ENCODE measurements at places on chromosomes 6 and 20.

GRCh38 chr20:18056174-18057100 lies 1.3 kb downstream of the OVOL2 start:
- no peak for DNase-seq

GRCh38 chr6:14707276-14707675 lies 538.6 kb upstream of the JARID2 start:
- DNase-seq = peak; percentile 58

- peak; percentile 85 for DNase-seq
Measured at GRCh38 chr6:38973178-38974057, 75.2 kb upstream of the GLP1R start.

GRCh38 chr6:115131709-115132490 lies 789.1 kb upstream of the HS3ST5 start:
- no peak for DNase-seq

DNA sequence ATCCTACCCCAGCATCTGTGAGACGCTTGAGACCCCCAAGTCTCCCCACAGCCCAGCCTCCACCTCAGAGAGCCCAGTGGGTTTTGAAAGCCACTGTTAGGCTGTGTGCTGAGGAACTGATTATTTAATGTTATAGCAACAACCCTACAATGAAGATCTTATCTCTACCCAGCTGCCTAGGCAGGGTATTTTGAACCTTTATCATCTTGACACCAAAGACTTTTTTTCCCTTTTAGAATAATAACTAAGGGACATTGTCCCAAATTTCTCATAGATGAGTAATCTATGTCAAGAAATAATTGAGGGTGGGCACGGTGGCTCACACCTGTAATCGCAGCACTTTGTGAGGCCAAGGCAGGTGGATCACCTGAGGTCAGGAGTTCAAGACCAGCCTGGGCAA lies 26.2 kb downstream of the HM13 start:
- no peak for DNase-seq

DNA sequence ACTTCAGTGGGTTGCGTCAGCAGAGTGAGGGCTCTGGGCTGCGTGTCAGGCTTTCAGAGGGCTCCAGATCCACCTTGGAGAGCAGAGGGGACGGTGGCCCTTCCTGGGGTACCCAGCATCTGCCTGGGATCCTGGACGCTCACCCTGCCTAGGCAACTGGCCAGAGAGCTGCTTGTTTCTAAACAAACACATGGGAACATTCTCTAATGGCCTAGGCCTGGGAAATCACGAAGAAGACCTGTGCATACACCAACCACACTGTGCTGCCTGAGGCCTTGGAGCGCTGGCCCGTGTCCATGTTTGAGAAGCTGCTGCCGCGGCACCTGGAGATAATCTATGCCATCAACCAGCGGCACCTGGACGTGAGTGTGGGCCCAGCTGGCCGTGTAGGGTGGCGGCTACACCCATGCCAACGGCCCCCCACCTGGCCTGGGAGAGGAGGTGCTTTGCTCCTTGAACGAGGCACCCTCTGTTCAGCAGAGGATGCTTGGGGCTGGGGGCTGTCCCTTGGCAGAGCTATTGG lies 32.2 kb downstream of the PYGB start:
- DNase-seq = no peak

DNA sequence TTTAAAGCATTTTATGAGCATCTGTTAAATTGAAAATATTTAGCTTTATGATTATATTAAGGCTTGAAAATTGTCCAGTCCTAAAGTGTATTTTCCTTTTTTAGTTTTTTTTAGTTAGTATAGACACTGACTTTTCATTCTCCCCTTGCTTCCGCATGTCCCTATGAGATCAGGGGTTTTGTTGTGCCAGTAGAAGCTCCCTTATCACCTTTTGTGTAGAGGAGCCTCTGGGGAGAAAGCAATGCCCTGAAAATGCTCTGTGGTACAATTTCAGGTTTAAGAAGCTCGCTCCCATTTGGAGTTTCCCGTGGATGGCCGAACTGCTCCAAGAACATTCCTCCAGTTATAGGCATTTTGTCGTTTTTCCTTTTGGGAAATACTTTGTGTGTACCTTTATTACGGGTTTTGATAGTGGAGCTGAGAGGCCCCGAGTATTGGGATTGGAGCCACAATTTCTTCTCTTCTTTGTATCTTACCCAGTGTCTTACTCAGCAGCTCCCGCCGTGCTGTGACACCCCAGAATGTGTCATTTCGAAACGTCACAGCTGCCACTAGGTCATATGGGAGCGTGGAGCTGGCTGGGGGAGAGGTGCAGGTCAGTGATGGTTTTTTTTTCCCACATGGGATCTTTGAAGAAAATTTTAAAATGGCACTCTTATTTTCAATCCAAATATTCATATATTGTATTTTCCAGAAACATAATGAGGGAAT lies 49.9 kb downstream of the RPRD1B start:
- no peak for DNase-seq

- DNase-seq = no peak
Measured at GRCh38 chr6:170099387-170099786, 191.5 kb downstream of the DLL1 start.

- no peak for DNase-seq
Measured at GRCh38 chr20:6466075-6466810, 301.2 kb upstream of the BMP2 start.

GRCh38 chr6:116443105-116443504 lies 18.1 kb upstream of the CALHM6 start:
- no peak for DNase-seq

DNA sequence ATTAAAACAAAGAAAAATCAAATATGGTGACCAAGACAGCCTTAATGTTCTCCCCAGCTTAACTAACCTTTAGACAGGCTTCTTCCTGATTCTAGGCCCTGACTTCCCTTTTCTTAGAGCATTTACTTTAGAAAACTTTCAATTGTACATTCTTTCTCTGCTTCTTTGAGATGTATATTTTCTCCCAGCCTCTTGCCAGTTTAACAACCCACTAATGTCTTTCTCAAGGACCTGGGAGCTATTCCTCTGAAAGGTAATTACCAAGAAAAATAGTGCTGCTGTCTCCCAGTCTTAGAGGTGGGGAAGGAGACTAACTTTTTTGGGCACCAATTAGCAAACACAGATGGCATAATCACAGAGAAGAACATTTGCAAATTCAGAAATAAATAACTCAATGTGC lies 62.8 kb upstream of the KCNQ5 start:
- DNase-seq = peak; percentile 14

- no peak for DNase-seq
Measured at GRCh38 chr6:148027201-148027600, 315.4 kb upstream of the SASH1 start.

GRCh38 chr20:57040924-57041323 lies 225.5 kb downstream of the BMP7 start:
- no peak for DNase-seq

- DNase-seq = no peak
Measured at GRCh38 chr6:149890629-149891045, 7.3 kb downstream of the RAET1E start.

DNA sequence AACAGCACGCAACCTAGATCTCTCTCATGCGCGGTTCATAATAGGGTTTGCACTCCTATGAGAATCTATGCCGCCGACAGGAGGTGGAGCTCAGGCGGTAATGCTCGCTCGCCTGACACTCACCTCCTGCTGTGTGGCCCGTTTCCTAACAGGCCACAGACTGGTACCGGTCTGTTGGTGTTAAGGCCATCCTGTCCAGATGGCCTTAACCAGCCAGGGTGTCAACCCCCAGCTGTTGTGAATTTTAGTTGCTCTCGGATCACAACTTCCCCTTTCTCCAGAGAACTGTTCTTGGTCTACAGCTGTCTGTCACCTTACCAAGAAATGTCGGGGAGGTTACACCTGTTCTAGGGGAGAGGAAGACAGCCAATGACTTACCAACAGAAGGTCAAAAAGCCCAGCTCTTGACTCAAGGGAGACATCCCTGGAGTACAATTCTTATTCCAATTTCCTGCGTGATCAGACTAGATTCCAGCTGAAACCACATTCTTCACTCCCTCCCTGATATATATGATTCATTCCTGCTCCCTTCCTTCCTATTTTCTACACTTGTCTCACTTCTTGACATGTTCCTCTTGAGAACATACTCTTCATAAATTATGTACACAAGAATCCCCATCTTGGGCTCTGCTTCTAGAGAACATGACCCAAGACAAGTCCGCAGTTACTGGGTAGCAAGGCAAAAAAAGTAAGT lies 23.1 kb upstream of the DNAAF9 start:
- DNase-seq = peak; percentile 83

- no peak for DNase-seq
Measured at GRCh38 chr20:45911486-45912343, at the start of gene PLTP. Gene PLTP, minus strand, starts transcription at chr20:45912155. Its CDS starts 703 bp downstream, at chr20:45911452.

DNA sequence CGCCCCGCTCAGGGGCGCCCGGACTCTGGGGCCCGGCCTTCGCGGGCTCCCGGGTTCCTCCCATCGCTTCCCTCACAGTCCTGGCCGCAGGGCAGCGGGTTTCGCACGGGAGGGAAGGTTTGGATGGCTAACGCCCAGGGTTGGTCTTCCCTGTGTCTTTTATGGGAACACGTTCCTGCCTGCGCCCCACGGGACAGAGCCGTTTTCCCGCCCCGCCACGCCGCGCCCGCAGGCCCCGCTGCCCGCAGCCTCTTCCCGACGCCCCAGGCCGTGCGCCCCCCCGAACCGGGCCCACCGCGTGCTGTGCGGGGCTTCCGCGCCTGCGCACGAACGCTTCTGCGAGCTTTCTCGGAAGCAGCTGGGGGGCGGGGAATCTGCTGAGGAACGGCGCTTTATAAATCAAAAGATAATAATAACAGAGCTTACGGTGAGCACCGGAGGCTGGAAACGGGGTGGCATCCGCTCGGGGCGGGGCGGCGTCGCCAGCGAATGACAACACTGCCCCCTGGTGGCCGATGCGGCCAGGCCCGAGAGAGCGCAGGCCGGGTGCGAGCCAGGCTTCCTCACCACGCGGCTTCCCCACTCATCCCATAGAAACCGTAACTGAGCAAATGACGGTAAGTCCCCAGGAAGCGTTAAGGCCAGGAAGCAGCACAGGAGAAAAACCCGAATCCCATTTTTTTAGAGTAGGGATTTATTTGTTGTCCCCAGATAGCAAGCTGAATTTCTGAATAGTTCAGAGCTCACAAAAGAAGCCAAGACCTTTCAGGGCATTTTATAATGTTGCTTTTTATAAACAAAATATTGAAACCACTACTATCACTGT lies 116.4 kb downstream of the MYLK4 start:
- peak; percentile 81 for DNase-seq

- DNase-seq = no peak
Measured at GRCh38 chr20:57012691-57013090, 253.8 kb downstream of the BMP7 start.

DNA sequence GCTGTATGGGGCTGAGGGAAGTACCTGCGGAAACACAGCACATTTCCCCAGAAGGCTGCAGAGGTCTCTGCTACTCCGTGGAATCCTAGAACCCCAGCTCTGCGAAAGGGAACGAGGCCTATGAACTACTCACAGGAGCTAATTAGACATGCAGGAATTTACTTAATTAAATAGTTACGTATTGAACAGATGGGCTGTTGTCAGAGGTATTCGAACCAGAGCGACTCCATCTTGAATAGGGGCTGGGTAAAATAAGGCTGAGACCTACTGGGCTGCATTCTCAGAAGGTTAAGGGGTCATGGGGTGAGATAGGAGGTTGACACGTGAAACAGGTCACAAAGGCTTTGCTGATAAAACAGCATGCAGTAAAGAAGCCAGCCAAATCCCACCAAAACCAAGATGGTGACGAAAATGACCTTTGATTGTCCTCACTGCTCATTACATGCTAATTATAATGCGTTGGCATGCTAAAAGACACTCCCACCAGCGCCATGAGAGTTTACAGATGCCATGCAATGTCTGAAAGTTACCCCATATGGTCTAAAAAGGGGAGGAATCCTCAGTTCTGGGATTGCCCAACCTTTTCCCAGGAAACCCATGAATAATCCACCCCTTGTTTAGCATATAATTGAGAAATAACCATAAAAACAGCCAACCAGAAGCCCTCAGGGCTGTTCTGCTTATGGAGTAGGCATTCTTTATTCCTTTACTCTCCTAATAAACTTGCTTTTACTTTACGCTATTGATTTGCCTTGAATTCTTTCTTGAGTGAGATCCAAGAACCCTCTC lies 14.7 kb upstream of the SSTR4 start:
- DNase-seq = no peak

DNA sequence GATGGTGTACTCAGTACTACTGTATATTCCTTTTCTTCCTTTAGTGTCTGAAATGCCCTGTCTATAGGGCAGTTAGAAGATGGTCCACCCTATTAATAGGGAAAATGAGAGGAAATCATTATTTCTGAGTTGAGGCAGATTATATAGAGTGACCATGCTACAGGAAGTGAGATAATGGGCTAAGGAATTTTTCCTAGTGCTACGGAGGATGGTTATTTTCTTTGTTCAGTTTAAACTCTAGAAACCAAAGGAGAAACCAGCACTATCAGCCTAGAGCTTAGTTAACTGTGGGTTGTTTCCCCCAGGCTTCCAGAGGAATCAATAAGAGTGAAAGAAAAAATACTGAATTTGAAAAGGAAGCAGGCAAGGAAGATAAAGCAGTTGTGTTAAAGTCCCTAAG lies 474 bp downstream of the TSBP1 start:
- no peak for DNase-seq

DNA sequence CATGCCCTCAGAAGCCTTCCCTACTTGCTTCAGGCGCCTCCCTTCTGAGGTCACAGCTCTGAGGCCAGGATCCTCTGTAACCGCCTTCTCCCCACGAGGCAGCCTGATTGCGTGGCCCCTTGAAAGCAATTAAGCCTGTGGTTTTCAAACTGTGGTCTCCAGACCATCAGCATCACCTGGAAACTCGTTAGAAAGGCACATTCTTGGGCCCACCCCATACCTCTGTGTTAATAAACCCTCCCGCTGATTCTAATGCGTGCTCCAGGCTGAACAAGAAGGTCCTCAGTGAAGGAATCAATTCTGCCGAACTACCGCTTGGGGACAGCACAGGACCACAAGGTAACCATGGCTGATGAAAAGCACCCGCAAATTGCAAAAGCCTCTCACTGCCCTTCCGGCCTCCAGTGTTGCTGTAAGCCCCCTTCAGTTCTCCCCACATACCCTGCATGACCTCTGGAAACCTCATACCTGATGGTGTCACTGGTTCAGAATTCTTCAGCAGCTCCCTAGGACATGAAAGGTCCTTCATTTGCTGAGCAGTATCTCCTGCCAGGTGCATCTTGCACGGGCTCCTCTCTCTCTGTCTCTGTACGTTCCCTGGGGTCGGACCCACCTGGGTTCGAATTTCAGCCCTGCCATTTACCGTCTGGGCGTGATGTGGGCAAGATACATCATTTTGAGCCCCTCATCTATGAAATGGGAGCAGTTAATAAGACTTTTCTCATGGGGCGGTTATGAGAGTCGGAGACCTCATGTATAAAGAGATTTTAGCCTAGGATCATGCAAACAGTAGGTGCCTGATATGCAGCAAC lies 93.3 kb upstream of the RNF24 start:
- peak; percentile 76 for DNase-seq

- DNase-seq = no peak
Measured at GRCh38 chr6:158038291-158039177, 56.9 kb downstream of the SYNJ2 start.

GRCh38 chr6:85482206-85482904 lies 32.5 kb downstream of the NT5E start:
- no peak for DNase-seq

Data from AML-193 (cell line).